ENCODE measurements at places on chromosomes 4 and X.
A peak's percentile ranks its signal among the peaks of the same experiment; 100 is the strongest.

DNA sequence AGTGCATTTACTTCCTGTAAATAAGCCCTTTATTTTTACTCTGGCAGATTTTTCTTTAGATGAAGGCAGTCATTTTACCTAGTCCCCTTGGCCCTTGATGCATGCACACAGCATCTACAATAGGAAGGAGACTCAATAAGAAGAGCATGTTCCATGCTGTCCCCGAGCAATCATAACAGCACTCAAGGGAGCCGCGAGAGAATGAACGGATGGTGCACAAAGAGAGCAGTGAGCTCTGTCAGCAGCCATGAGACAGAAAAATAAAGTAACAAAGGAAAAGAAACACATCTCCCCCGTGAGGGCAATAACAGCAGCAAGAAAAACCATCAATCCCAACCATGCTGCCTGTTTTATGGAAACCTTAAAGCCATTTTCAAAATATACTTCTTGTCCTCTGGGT, 11.9 kb downstream of the SMIM31 start:
- DNase-seq, result no peak

GRCh38 chr4:105092356-105092755, 54.3 kb upstream of the TET2 start:
- no peak for DNase-seq

- DNase-seq, result no peak
Observed at GRCh38 chrX:101383679-101384205, 2.2 kb downstream of the BTK start.

DNA sequence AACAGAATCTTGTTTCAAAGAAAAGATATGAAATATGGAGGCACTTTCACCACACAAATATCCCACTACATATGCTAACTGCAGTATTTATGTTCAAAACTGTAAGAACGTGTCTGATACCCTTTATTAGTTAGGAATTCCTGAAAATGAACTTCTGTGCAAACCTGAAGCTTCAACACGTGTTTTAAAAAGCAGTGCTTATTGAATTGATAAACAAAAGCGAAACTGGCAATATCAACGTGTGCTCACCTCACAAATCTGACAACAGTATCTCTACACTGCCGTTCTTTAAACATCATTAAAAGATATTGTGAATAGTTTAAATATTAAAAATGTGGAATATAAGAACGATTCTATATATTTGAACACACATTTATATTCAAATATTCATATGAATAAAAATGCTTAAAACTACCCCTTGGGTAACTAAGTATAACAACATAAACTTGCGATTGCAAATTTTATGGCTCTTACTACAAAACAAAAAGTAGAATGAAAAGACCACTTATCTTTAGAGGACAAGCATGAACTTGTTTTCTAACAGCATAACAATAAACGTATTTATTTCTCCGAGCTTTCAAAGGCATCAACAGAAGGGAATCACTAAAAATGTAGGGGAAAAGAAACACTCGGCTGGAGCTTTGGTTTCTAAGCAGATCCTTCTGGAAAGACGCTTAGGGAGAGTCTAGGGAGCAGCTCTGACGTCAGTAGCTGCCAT, at the start of gene LRP2BP:
LRP2BP (minus strand) TSS at position 687 of the 718 bp plus-strand sequence. CDS start 17,738 bp downstream, outside the sequence.
- no peak for DNase-seq

GRCh38 chrX:134161162-134161561, 75.8 kb upstream of the CCDC160 start:
- DNase-seq, result no peak

GRCh38 chr4:26132858-26133257, 188.0 kb upstream of the RBPJ start:
- DNase-seq, result no peak

GRCh38 chrX:38138900-38139299, 81.8 kb downstream of the SRPX start:
- DNase-seq, result no peak

DNA sequence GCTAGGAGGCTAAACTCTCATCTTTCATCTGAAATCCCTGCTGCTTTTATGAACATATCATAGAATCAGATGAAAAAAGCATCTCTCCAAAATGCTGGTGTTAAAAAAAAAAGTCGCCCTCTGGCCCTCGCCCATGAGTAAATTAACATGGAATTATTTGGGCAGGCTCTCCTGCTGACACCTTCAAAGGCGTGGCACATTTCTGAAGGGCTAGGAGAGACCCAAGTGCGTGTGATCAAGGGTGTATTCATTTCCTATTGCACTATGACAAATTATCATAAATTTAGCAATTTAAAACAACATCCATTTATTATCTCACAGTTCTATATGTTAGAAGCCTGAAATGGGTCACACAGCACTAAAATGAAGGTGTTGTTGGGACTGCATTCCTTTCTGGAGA, 5.1 kb downstream of the ANXA3 start:
- DNase-seq, result no peak

DNA sequence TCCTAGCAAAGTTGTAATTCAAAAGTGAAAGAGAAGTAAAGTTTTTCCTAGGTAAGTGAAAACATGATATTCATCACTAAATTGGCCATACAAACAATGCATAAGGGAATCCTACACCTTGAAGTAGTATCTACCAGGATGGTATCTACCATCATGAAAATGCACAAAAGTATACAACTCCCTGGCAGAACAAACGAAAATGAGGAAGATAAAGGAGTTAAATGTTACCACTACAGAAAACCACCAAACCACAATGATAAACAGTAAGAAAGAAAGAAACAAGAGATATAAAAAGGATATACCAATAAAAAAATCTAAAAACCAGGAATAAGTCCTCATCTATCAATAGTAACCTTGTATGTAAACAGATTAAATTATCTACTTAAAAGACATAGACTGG, 26.9 kb downstream of the GK2 start:
- no peak for DNase-seq

DNA sequence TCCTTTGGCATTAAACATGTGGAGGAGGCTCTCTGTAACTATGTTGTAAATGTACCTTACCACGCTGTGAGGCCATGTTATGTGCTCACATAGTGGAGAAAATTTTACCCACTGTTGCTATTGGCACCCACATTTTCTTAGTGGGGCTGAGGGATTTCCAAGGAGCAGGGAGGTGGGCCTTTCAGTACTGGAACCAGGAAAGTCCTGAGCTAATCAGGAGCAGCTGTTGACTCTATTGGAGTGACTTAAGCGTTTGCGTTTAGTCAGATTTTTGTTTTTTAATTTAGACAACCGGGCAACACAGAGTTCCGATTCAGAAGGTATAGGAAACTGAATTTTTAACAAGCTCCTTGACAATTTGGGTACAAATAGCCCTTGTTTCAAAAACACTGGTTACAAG, 30.7 kb upstream of the WDR17 start:
- no peak for DNase-seq

- DNase-seq, result no peak
Observed at GRCh38 chr4:12120968-12121367, 692.3 kb upstream of the HS3ST1 start.

DNA sequence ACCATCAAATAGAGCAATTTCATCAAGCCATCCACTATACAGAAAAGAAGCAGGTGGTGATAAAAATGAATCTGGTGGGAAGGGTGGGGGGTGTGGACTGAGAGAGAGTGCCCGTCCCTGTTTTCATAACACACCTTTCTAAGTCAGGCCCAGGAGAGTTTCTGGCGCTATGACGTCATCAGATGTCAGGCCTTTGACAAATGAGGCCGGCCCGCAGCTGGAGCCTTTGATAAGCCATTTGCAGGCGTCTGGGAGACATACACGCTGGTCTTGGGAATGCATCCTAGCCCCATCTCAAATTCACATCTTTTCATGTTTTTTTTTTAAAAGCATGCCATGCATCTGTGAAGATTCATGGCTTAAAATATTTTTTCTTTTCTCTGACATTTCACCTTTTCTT, 404.5 kb downstream of the BCOR start:
- DNase-seq, result no peak

DNA sequence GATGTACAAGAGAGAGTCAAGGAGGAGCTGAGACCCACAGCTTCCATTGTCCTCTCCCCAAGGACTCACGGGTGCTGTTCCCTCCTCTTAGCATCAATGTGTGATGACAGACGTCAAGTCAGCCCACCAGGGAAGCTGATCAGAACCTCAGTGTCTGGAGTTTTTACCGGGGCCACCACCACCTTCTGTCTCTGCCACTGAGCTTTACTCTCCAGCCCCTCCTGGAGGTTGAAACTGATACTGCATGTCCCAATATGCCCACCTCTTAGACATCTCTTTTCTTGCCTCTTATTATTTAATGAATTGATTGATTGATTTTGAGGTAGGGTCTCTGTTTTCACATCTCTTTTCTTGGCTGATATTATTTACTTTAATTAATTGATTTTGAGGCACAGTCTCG, 10.3 kb upstream of the AKAP17A start:
- DNase-seq, result peak; percentile 94

GRCh38 chrX:63503541-63503940, 152.4 kb upstream of the SPIN4 start:
- no peak for DNase-seq

GRCh38 chr4:173538909-173539445, 8.9 kb upstream of the HAND2 start:
- DNase-seq, result no peak

Data from stimulated activated CD8-positive, alpha-beta memory T cell treated with anti-CD3 and anti-CD28 coated beads, Interleukin-4, amount 100 ng/mL, for 48 hours (primary cell).